A549 (cell line): ENCODE measurements at places on chromosomes 6 and 20. TPM values are rescaled to one million over a fixed set of nuclear protein-coding genes. Genes with fewer than 3 reads are reported as not detected.

DNA sequence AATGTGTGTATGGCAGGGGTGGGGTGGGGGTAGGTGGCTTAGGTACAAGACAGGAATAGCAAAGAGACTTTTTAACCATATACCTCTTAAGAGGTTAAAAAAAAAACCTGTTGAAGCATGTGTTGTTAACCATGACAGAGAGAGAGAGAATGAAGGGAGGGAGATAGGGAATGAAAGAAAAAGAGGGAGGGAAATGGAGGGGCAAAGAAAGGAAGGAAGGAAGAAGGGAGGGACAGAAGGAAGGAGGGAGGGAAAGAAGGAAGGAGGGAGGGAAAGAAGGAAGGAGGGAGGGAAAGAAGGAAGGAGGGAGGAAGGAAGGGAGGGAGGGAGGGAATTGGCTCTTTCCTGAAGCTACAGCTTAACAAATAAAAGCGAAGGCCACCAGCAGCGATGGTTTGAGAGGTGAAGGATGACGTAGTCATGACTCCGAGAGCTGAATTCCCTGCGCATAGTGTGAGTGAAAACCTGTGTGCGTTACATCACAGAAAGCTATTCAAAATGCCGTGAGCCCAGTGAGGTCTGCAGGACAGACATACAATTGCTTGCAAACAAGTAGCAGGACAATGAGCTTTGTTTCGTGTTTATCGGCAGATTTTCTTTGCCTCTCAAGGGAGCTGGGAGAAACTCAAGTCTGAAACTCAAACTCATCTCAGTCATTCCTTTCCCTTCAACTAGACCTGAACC lies 88.6 kb upstream of the NEDD9 start:
- no peak for DNase-seq

DNA sequence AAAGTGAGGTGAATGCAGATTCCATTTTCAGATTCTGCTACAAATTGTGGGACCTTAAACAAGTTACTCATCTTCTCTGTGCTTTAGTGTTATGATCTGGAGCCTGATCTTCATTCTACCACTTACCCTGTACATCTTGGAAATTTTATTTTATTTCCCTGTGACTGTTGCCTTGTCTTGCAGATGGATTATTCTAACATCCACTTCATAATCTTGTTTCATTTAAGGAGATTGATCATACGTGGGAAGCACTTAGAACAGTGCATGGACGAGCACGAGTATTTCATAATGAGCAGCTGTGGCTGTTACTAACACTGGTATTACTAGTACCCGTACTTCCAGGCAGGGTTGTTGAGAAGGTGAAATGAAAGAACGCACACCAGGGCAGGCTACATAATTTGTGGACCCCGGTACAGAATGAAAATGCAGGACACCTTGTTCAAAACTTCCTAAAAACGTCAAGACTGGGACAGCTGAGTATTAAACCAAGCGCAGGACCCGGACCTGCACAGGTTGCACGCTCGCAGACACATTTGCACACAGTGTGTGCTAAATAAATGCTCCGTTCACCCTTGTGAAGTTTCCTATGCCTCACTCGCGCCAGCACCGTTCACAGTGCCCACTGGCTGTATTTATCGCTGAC lies 535 bp upstream of the CCDC170 start:
- no peak for DNase-seq

GRCh38 chr6:22353101-22353500 lies 56.3 kb upstream of the PRL start:
- DNase-seq, result no peak

GRCh38 chr6:9848094-9848493 lies 566.8 kb downstream of the TFAP2A start:
- DNase-seq, result no peak

DNA sequence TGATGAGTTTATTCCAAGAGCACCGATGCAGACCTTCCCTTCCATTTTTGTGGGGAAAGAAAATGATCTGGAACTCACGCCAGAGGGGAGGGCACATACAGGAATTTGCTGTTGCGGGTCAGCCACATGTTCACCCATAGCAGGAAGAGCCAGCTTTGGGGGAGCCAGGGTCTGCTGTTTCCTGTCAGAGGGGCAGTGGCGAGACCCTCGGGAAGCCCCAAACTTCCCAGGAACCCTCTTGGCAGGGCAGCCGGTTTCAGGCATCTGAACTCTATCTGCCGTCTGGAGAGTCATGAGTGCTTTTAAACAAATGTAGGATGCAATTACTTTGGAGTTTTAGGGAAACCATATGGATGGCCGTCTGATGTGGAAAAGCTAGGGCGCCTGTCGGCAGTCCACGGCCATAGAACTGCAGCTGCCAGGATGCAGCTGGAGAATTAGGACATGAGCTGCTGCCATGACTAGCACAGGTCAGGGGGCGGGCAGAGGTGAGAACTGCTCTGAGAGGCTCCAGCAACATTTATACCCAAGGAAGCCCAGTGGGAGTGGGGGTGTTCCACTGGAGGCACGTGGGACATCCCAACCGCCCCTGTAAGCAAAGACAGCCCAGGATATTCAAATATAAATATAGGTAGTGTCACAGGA lies 14.8 kb upstream of the SERPINB9 start:
- no peak for DNase-seq

DNA sequence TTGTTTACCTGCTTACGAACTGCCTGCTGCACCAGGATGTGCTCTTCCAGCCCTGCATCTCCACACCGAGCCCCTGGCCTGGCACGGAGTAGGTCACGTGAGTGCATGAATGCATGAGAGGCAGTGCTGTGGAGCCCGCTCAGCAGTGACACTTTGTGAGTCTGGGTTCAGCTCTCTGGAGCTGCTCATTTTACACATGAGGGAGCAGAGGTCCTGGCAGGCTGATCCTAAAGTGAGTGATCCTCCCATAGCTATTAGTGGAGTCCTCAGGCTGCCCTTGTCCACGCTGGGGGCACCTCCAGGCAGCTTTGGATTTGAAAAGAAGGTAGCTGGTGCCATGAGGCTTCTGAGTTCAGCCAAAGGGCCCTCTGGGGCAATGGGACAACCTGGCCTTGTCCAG lies 64.2 kb downstream of the EDN3 start:
- DNase-seq, result no peak

DNA sequence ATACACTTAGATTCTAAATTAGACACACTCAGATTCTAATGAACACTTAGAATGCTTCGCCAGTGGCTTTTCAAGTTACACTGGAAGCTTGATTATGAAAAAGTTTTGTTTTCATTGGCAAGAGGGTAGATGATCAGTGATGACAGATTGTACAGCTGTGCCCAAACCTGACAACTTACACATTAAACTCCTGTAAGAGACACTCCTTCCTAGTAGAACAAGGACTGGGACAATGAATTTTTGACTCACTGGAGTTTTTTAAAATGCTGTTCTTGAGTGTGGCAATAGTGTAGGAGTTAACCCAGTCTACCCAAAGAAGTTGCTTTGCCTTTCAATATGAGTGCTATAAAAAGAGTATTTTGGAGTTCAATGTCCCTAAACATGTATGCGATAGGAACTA lies 140.8 kb downstream of the SLC16A10 start:
- DNase-seq, result no peak

DNA sequence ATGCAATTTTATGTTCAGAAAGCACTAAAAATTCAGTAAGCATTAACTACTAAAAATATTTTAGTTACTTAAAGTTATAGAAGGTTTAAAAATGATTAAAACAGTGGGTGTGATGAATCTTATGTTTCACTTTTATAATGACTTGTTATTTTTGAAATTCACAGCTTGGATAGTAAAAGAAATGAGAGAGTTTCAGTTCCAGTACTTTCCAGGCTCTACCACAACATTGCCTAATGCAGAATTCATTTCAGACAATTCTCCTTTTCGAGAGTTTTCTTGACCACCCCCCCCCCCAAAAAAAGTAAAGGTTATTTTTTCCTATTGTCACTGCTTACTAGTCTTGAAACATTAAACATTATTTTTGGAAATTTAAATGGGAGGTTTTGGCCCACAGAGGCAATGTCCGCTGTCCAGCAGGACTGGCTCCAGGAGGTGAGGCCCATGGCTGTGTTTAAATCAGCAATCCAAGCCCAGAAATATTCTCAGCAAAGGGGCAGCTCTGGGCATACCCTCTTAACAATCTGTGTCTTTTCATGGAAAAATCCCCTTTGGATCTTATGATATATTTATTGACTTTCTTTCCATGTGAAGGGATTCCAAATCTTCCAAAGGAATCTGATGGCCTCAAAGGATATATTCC lies 519.9 kb downstream of the MAFB start:
- DNase-seq, result no peak

- no peak for DNase-seq
These were observed 84.2 kb downstream of the UST start for GRCh38 chr6:148831064-148831463.

GRCh38 chr20:50413088-50413500 lies 97.1 kb upstream of the PTPN1 start:
- no peak for DNase-seq

DNA sequence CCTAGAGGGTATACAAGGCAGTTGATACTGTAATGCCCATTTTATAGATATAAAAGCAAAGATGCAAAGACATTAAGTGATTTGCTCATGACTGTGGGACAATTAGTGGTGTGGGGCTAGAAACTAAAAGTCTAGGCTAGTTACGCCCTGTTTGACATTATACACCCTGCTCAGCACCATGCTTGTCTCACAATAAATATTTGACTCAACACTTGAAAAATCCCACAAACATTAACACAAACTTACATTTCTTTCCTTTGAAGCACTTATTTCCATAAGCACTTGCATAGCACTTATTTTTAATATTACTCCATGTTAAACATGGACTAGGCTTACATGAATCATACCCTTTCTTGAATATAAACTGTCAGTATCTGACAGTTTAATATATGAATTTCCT lies 36.5 kb upstream of the SNRPB2 start:
- DNase-seq, result no peak

GRCh38 chr6:164078532-164079274 lies 664.2 kb downstream of the QKI start:
- no peak for DNase-seq

GRCh38 chr6:35105078-35105477 lies 36.1 kb downstream of the TCP11 start:
- DNase-seq, result no peak

GRCh38 chr20:20887593-20888265 lies 175.3 kb upstream of the RALGAPA2 start:
- no peak for DNase-seq

GRCh38 chr6:108684771-108685329 lies 124.1 kb downstream of the FOXO3 start:
- peak; percentile 24 for DNase-seq

DNA sequence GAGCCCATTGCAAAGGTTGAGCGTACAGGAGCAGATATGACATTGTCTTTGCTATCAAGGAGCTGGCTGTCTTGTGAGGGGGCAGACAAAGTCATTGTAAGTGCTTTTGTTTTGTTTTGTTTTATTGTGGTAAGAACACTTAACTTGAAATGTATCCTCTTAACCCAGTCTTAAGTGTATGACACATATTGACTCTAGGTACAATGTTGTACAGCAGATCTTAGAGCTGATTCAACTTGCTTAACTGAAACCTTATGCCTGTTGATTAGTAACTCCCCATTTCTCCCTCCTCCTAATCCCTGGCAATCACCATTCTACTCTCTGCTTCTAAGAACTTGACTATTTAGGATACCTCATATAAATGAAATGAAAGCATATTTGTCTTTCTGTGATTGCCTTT lies 429.0 kb downstream of the BMP2 start:
- DNase-seq, result no peak

GRCh38 chr20:10434467-10434831 lies 427 bp upstream of the MKKS start:
- peak; percentile 96 for DNase-seq

C4B gene
- polyA plus RNA-seq, result 1.0 to 1.3 TPM (median 1.3 TPM) in 3 replicates

MYLK2 gene
- 0.36 to 0.63 TPM (median 0.51 TPM) in 3 replicates for polyA plus RNA-seq

SOBP gene
- 0.51 to 0.54 TPM (median 0.53 TPM) in 3 replicates for polyA plus RNA-seq

LHFPL5 gene
- 0.10 to 0.17 TPM (median 0.16 TPM) in 3 replicates for polyA plus RNA-seq

NR2E1 gene
- polyA plus RNA-seq, result 0.08 TPM in 2 of 3 replicates, not detected in the other

PRSS16 gene
- 3.1 to 3.9 TPM (median 3.7 TPM) in 3 replicates for polyA plus RNA-seq

CALHM4 gene
- polyA plus RNA-seq, result not detected in 3 replicates
